ENCODE measurements at places on chromosomes 16 and 17.

- DNase-seq = no peak
These were observed 11.1 kb upstream of the CHRNE start for GRCh38 chr17:4913994-4914393.

- no peak for DNase-seq
These were observed 101.3 kb upstream of the C17orf78 start for GRCh38 chr17:37274461-37274860.

DNA sequence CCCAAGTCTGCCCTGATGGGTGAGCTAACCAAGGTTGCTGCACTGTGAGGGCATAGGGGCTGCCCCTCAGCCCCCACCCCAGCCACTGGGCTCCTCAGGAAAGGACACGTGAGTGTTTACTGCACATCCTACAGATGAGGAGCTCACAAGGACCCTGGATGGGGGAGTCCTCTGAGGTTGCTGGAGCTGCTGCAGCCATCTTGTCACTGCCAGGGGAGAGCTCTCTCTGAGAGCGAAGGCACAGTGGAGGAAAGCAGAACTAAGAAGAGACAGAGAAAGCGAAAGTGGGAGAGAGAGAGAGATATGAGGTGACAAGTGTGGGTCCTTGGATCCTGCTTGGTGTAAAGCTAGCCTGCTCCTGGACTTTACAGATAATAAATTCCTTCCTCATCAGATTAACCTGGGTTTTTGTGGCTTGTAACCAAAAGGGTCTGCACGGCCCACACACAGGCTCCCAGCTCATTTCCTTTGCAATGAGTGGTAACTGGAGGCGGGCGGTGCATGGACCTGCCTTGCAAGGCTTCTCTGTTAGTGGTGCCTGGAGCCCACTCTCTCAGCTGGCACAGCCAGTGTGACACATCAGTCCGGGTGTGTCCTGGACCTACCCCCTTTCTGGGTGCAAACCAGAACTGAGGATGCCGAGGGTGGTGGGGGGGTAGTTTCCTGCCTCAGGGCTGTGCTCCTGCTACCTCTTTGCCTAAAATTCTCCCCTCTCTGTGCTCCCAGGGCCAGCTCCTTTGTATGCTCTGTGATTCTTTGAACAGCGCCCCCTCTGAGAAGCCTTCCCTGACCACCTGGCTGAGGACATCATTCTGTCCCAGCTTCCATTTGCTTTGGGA lies 14.2 kb downstream of the SNX20 start:
- DNase-seq = no peak

DNA sequence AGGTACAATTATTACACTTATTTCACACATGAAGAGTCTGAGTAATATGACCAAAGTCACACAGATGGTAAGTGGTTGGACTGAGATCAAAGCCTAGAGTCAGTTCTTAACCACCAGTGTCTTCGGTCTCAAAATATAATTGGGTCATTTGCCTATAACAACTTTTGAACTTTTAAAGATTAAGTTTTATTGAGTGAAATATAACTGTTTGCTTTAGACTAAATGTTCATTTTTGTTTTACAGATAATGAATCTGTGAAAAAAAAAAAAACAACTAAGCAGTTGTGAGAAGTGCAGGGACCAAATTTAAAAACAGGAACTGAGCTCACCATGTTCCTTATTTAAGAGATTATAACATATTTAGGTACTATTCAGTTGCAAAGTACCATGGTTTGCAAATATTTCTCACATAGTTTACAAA lies 150.1 kb downstream of the ITFG1 start:
- DNase-seq = no peak

GRCh38 chr16:84844049-84844350 lies 24.2 kb downstream of the CRISPLD2 start:
- no peak for DNase-seq

GRCh38 chr16:11602321-11602720 lies 15.6 kb upstream of the LITAF start:
- no peak for DNase-seq

DNA sequence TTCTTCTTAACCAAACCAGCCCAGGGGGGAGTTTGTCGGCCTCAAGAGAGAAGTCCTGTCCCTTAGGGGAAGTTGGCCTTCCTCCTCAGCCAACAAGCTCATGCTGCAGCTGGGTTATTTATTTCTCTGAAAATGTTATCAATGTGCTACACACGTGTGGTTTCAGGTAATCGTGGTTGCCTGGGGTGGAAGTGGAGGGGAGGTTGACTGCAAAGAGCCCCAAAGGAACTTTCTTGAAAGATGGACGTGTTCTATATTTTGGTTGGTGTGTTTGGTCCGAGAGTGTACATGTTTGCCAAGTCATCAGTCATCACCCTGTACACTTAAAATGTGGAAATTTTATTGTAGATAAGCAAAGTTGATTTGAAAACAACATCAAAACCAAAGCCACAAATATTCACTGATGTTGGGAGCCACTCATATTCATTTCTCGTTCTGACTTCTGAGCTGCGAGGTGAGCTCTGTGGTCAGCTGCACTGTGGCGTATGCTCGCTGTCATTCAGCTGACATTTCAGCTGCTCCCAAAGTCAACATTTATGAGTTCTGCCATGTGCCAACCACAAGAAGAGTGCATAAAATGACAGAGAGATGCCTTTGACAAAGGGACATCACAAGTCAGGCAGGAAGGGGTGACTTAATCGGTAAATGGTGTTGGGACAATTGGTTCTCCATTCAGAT lies 26.5 kb upstream of the ADGRG1 start:
- DNase-seq = no peak

GRCh38 chr16:79329166-79329521 lies 271.4 kb downstream of the MAF start:
- DNase-seq = no peak

GRCh38 chr16:77736879-77737278 lies 14.6 kb downstream of the NUDT7 start:
- DNase-seq = no peak

DNA sequence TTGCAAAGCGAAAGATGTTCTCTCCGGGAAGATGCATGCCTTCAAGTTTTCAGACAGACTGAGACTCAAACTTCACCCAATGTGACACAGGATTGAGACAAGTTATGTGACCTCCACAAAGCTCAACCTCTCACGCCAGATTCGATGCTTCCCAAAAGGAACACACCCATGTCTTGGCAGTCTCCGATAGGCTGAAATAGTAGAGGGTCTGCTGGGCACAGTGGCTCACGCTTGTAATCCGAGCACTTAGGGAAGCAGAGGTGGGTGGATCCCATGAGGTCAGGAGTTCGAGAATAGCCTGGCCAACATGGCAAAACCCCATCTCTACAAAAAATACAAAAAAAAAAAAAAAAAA lies 22.1 kb downstream of the ZFHX3 start:
- DNase-seq = no peak
